ENCODE measurements at places on chromosomes 11 and 22.

DNA sequence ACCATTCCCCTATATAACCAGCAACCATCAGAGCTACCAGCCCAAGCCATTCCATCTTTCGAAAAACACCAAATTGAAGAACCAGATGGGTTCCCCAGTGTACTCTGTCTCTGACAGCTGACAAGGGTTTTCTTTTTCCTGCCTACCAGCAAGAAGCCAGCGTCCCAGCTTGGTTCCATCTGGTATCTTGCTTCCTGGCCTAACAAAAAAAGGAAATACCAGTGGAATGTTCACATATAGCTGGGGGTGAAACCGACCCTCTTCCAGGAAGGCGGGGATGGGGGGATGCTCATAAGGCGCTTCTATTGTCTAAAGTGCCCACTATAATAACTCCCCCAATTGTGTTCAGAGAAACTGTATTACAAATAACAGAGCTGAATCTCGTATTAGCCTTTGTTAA is 172.3 kb downstream of the LDLRAD3 start:
- no peak for DNase-seq

DNA sequence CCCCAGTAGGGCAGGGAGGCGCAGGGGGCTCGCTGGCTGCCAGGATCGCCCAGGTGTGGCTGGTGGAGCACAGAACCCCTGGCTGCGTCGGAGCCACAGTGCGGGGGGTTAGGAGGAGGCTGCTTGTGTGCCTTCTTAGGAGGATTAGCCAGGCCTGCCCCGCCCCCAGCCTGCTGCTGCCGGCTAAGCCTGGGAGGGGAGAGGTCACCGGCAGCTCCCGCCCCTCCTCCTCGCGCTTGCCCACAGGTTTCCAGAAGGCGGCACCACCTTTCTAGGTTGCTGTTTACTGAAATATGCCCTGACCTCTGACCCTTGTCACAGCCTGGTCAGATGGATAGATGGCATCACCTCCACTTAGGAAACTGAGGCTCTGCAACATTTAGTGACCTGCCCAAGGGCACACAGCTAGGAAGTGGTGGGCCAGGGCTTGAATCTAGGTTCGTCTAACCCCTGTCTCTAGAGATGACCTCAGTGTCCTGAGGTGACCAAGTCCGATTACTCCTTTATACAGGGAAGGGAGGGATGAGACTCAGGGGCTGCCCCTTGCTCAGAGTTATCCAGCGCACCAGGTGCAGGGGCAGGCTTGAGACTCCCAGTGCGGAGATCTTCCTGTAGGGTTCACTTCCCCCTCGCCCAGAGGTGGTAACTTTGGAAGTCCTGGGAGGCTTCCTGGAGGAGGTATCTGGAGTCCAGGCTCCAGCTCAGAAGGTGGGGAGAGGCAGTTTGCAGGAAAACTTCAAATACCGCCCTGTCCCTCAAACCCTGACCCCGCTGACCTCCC is 44.0 kb downstream of the MYO7A start:
- DNase-seq, result no peak

DNA sequence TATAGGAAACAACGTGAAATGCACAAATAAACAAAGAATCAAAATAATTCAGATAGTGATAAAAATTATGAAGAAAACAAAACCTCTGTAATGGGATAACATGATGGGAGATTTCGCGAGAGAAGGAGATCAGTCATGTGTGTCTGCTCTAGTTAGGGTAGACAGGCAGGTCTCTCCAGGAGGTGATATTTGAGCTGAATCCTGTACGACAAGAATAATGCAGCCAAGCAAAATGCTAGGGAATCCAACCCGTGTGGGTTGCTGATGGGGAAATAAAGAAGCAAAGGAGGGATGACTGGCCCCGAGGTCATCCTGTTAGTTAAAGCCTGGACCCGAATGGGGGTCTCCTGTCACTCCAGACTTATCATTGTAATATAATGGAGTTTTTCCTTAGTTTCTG is 16.0 kb downstream of the MAML2 start:
- DNase-seq, result no peak

DNA sequence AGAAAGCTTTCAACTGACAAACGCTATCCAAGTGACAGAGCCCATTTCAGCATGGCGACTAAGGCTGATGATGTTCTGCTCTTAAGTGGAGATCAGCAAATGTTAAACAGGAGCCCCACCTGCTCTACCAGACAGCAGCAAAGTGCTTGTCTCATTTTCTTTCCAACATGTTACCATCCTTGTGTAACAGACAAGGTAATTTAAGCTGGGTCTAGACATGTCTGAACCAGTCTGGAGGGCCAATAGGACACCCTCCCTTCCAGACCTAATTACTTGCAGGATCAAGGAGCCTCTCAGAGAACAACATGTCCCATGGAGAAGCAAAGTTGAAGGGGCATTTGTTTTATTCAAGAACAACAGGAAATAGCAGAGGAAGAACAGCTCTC is 3.9 kb upstream of the LMO2 start:
- DNase-seq, result no peak

- DNase-seq, result no peak
Observed at GRCh38 chr11:91932151-91932821, 292.3 kb upstream of the FAT3 start.

DNA sequence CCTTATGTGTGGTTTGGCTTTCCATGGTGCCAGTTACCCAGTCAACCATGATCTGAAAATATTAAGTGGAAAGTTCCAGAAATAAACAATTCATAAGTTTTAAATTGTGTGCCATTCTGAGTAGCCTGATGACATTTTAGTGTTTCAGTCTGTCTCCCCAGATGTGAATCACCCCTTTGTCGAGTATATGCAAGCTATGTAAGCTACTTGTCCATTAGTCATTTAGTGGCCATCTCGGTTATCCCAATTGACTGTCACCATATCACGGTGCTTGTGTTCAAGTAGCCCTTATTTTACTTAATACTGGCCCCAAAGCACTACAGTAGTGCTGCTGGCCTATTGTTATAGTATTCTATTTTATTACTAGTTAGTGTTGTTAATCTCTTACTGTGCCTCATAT is 44.9 kb downstream of the ATG16L2 start:
- DNase-seq, result no peak

- no peak for DNase-seq
Observed at GRCh38 chr11:117808784-117809183, 11.8 kb upstream of the DSCAML1 start.

GRCh38 chr11:64210301-64211020 is 3.9 kb downstream of the FERMT3 start:
- no peak for DNase-seq

DNA sequence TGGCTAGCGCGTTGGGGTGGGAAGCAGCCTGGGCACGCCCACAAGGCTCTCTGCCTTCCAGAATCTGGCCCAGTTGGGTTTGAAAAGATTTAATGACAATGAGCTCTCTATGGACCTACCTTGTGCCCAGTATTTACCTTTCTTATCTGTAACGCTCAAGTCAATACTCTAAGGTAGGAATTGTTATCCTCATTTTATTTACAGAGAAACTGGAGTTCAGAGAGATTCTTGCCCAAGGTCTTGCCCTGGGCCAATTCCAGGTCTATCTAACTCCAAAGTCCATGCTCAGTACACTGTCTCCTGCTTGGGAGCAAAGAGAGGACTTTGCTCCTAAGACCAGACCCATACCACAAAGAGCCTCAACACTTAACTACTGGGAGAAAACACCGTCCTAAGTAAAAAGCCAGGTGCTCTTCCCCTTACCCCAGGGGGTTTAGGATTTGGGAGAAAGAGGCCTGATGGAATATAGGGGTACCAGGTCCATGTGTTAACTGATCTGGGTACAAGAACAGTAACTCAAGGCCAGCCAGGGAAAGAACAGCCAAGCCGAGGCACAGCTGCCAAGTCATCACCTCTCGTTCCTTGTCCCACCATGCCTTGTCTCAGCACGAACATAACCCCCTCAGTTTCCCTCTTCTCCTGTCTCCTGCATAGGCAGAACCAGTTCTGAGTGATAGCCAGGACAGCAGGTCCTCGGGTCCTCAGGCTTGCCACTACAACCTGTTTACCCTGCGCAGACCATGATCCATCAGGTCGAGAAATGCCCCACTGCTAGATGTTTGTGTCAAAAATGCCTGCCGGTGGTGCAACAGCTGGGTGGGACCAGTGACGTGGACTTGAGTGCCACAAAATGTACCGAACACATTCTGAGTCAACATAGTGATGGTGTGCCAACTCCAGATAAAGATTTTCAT is 14.6 kb downstream of the APOA4 start:
- no peak for DNase-seq

DNA sequence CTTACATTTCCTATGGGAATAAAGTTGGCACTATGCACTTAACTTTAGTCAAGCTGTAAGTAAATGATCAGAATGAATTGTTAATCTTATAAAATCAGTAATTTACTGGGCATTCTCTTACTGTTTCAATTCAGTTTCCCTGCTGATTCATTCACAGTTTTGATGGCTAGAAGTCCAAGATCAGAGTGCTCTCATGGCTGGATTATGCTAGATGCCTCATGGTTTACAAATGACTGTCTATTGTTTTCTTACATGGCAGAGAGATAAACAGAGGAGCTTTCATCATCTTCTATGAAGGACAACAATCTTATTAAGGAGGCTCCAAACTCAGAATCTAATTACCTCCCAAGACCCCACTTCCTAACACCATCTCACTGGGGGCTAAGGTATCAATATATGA is 135.1 kb upstream of the CARD18 start:
- DNase-seq, result no peak

DNA sequence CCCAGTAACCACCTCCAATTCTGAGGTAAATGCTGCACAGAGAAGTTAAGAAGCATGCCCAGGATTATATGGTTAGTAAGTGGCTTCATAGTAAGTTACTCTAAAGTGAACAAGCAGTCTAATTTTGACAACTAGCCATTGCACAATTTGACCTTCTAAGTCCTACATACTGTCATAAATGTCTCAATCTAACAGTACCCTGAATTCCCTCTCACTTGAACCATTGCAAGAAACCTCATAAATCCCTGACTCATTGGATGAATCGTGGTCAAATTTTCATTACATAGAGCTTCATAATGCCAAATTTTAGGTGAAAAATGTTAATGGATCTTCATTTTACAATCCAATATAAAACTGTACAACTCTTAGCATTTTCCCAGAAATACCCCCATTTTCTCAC is 217.3 kb upstream of the GRIA4 start:
- DNase-seq, result no peak
